ENCODE measurements at places on chromosomes 4 and X.
A peak's percentile ranks its signal among the peaks of the same experiment; 100 is the strongest.

GRCh38 chr4:55186700-55187099 lies 61.3 kb upstream of the KDR start:
- DNase-seq = no peak

DNA sequence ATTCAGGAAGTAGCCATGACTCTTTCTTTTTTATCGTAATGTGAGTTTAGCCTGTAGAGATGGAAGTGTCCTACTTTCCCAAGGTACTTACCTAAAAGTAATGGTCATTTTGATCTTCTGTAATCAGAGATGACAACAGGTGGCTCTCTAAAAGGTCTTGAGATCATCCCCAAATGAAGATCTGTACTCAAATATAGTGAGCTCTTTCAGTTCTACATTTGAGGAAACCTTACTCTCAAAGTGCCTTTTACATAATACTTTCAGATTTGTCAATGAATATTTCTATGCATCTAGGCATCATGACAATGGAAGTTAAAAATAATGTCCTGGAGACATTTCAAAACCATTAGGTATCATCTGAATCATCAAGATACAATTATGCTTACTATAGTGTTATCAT lies 17.2 kb upstream of the MND1 start:
- DNase-seq = no peak

DNA sequence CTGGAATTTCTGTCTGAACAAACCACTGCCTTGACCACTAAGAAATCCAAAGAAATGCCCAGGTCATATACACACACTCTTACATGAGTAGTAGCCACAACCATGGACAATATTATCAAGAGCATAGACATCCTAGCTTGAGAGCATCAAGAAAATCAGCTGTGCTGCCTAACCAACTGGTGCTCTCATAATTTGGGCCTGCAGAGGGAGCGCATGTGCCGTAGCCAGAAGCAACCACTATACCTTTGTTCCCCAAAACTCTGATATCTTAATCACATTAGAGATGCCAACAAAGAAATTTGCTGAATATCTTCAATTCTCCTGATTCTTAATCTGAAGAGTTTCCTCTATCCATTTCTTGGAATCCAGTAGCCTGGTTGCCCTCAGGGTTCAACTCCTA lies 163.6 kb downstream of the ZNF674 start:
- DNase-seq = no peak

GRCh38 chr4:77843628-77844027 lies 19.0 kb upstream of the MRPL1 start:
- DNase-seq = no peak

GRCh38 chr4:146124023-146124680 lies 51.4 kb upstream of the LSM6 start:
- DNase-seq = no peak

DNA sequence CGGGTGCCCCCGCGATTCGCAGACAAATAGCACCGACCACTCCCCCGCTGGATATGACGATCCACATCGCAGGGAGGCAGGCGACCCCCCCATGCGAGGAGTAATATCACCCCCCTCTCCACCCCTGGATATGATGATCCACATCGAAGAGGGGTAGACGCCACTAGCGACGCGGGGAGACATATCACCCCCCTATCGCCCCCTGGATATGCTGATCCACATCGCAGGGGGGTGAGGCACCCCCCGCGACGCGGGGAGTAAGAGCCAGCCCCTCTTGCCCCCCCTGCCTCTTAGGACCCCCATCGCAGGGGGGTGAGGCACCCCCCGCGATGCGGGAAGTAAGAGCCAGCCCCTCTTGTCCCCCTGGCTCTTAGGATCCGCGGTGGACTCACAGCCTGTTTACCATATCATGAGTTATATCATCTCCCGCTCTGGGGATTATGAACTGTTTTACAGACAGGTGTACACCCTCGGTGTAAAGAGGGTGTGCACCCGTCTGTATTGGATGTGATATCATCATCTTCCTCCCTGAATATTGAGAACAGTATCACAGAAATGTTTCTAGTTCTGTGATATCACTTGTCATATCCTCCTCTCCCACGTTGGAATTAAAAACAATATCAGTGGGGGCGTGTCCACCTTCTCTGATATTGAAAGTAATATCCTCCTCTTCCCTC lies 22.7 kb upstream of the DRD5 start:
- no peak for DNase-seq

GRCh38 chr4:181524499-181524898 lies 718.7 kb upstream of the TENM3 start:
- DNase-seq = no peak

DNA sequence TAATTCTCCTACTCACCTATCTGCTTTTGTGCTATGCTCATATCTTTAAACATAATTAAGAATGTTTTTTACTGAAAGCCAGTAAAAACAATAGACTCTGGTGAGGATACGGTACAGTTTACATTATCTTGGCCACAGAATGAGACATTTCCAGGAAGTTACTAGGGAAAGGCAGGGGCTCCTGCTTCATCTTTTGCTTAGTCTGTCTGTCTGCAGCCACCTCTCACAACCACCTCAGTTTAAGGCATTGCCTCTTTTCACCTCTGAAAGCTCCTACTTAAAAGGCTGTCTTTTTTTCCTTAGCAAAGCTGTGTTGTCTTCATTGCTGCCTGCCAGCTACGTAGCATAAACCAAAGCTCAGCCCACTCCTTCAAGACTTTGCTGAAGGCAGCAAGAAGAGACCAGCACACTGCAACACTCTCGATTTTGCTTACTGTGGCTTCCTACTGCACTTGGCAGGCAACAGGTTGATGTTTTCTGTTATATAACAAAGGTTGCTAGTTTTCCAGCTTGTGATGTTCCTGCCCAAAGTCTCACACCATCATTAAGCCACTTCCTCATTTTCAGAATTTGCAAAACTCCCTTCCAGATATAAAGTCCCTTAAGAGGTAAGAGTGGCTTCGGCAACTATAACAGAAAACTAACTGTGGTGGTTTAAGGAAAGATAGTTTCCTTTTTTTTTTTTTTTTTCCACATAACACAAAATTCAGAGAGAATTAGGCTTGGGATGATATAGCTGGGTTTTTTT lies 432.9 kb downstream of the GRXCR1 start:
- no peak for DNase-seq

DNA sequence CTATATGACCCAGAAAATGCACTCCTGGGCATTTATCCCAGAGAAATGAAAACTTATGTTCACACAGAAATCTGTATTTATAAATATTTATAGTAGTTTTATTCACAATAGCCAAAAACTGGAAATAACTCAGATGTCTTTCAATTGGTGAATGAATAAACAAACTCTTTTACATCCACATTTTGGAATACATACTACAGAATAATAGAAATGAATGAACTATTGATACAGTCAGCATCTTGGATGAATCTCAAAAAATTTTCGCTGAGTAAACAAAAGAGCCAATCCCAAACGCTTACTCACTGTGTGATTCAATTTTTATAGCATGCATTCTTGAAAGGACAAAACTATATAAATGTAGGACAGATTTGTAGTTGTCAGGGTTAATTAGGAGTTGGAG lies 75.1 kb upstream of the HTR2C start:
- no peak for DNase-seq

- DNase-seq = no peak
Observed at GRCh38 chrX:35858361-35858760, 60.2 kb downstream of the MAGEB16 start.

GRCh38 chr4:140135529-140136088 lies 18.4 kb downstream of the MAML3 start:
- DNase-seq = peak; percentile 18

- DNase-seq = no peak
Observed at GRCh38 chrX:13000301-13000811, 25.4 kb downstream of the TMSB4X start.

DNA sequence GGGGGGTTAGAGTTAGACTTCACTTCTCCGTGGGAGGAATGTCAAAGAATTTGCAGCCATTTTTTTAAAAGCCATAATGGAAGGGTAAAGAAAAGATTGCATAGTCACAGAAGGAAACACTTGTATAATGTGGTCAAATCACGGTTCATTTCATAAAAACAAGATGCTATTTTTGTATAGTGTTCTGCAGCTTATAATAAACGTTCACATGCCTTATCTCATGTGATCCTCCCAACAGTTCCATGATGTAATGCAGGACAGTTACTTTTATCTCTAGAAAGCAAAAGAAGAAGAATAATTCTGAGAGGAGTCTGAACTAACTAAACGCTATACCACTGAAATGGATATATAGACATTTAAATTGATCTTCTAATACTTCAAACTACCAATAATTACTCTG lies 71.3 kb upstream of the CAMK2D start:
- no peak for DNase-seq

- DNase-seq = peak; percentile 57
Observed at GRCh38 chr4:123874063-123874462, 477.5 kb downstream of the SPRY1 start.

DNA sequence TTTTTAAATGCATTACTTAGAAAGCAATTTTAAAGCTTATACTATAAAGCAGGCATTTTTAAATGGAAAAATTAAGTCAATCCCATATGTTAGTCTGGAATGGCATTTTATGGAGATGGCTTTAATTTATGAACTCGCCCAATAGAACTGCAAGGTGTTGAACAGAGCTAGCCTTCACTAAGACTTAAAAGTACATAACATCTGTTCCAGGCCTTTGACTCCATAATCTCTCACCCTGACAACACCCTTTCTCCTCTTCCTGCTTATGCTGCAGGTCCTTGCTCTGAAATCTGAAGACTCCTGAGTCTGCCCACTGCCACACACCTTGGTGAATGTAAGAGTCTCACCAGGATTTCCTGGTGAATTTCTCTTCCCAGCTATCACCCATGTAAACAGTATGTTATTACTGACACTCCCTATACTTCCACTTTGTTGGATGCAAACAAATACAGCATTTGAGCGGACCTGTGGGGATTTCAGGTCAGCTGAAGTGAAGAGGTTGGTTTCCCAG lies 17.7 kb upstream of the SLC39A8 start:
- no peak for DNase-seq

- DNase-seq = no peak
Observed at GRCh38 chr4:7156328-7156727, 36.0 kb upstream of the SORCS2 start.

DNA sequence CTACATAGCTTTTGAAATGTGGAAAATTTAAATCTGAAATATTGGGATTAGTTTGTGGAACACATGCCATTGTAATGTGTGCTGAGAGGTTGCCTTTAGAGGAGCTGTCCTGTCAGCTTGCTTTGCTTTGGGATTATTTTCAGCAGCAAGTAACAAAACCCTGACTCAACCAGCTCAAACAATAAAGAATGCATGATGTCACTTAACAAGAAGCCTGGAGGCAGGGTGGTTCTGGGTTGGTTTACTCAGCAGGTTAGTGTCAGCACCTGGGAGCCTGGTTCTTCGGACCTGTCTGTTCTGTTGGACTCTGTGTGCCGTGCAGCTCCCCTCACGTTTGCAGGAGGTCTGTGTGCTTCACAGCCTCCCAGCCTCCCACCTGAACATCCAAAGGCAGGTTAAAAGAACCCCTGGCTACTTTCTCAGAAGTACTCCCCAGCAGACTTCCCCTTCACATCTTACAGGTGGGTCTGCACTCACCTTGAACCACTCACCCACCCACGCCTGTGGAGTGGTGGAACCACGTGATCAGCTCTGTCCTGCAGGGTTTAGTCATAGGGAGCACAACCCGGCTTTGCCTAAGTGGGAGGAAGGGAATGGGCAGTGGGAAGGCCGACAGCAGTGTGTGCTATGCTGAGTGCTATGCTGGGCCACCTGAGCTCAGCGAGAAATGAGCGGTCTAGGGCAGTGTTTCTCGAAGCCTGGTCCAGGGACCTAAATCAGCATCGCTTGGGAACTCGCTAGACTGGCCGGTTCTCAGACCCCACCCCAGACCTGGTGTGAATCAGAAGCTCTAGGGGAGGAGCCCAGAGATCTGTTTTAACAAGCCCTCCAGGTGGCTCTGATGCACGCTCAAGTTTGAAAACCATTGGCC lies 20.4 kb downstream of the TMEM131L start:
- DNase-seq = no peak

GRCh38 chr4:184823014-184823413 lies 2.8 kb downstream of the ACSL1 start:
- no peak for DNase-seq

GRCh38 chr4:79689740-79690139 lies 281.7 kb upstream of the GK2 start:
- no peak for DNase-seq

GRCh38 chr4:19494961-19495360 lies 756.7 kb upstream of the SLIT2 start:
- no peak for DNase-seq

DNA sequence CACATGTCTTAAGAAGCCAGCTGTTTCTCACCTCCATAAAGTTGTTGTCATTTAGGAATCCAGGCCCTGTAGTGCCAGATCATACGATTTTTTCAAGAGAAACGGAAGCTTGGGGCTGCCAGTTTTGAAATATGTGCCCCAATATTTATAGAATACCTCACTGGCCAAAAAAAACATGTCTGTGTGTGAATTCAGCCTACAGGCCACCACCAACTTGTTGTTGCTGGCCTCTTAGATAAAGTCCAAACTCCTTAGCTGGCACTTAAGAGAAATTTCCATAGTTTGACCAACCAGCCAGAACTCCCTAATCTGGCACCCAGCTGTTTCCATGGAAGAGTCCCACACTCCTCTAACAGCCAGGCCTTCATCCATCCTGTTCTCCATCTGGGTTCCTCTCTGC lies 74.1 kb downstream of the WDR19 start:
- no peak for DNase-seq

DNA sequence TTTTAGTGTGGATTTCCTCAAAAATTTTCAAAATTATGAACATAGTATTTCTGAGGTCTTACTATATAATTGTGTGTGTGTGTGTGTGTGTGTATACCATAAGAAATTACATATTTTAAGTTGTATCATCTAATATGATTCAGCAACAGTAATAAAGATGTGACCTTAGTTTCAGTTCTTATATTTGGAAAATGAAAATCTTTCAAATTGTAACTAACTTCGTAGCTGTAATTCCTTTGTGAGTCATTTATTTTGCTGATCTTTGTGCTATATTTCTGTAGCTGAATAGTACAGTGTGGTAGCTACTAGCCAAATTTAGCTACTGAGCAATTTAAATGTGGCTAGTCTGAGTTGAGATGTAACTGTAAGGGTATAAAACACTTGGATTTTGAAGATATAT lies 116.4 kb downstream of the RAP1GDS1 start:
- no peak for DNase-seq

GRCh38 chr4:76585897-76586360 lies 150.9 kb downstream of the SHROOM3 start:
- DNase-seq = peak; percentile 69
